ENCODE measurements at places on chromosomes 7 and 10.

GRCh38 chr10:79376751-79377556 lies 29.7 kb downstream of the PPIF start:
- DNase-seq, result peak; percentile 30

- no peak for DNase-seq
These were observed 172.8 kb upstream of the AKR1E2 start for GRCh38 chr10:4653160-4653559.

- DNase-seq, result no peak
These were observed 204.4 kb upstream of the TMEM72 start for GRCh38 chr10:44706745-44707144.

GRCh38 chr10:4129866-4130477 lies 345.0 kb upstream of the KLF6 start:
- no peak for DNase-seq

- no peak for DNase-seq
These were observed 53.3 kb downstream of the NT5C2 start for GRCh38 chr10:103139803-103140202.

GRCh38 chr10:85575441-85575840 lies 791.2 kb downstream of the GRID1 start:
- no peak for DNase-seq

DNA sequence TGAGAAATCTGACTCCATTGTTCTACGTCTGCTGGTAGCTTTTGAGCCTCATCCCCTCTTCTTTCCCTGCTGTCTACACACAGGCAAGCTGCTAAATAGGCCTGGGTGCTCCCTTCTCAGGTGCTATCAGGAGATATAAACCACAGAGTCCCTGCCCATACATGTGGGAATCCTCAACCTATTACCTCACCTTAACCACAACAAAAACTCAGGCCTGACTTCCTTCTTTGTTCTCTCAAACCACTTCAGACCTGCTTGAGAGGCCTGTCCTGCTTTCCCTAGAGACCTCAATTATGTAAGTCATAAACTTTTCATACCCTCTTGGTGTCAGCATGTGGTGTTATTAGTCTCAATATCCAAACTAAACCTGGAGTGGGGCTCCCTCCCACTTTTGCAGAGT lies 75.0 kb upstream of the MAGI2 start:
- DNase-seq, result no peak

DNA sequence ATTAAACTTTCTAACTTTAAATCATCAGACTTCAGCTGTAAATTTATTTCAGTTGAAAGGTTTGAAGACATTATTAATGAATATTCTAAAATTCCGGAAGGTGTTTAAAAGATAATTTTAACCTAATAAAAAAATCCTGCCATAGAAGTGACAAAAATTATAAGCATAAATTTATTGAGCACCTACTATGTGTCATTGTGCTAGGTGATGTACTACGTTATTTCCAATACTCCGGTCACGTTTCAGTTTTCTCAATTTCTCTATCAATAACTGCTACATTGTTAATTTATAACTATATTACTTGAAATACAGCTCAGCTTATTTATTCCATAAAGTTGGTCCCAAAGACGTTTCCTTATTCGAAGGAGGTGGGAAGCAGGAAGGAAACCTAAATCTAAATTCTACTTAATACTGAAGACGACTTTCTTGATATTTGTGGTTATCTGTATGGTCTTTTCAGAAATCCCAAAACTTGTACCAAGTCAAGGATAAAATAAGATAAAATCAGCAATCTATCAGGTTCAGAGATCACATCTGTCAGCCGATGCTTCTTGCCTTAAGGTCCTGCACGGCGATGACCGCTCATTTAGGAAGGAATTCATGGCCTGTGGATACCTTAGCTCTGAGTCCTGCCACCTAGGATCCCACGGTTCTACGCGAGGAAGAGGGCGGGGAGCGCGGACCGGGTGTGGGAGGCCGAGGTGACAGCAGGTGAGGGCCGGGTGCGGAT lies 1.2 kb upstream of the ZEB1 start:
- DNase-seq, result no peak

GRCh38 chr10:69411476-69411875 lies 5.2 kb downstream of the TACR2 start:
- no peak for DNase-seq

DNA sequence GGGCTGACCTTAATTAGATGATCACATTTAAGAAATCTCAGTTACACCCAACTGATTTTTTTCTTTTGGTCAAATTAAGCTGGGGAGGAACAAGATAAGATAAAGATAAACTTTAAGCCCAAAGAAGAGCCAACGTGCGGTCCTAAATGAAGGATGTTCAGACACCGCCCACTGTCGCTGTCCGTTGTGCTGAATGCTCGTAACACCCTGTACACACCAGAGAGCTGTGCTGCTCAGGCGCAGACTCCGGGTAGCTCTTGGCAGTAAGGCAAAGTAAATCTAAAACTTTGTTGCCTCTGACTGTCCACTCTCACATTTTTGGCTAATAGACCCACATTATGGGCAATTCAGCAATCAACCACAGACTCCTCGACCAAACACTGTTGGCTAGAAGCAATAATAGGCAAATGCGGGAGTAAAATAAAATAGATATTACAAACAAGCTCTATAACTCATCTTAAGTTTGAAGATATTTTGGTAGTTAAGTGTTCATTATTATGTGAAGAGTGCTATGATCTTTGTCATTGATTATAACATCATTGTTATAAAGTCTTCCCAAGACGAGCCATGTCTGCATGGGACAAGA lies 57.1 kb downstream of the PLPP4 start:
- DNase-seq, result no peak

DNA sequence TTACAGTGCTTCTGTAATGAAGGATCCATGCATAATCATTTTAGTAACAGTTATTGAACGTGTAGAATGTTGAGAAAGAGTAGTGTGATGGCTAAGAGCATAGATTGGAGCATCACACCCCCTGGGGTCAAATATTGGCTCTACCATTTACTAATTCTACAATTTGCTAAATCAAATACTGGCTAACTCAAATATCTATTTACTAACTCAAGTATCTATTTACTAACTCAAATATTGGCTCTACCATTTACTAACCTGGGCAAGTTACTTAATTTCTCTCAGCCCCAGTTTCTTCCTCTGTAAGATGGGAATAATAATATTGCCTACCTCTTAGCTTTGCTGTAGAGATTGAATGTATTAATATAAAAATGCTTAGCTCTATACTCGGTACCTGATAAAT lies 64.0 kb downstream of the CDK14 start:
- no peak for DNase-seq

DNA sequence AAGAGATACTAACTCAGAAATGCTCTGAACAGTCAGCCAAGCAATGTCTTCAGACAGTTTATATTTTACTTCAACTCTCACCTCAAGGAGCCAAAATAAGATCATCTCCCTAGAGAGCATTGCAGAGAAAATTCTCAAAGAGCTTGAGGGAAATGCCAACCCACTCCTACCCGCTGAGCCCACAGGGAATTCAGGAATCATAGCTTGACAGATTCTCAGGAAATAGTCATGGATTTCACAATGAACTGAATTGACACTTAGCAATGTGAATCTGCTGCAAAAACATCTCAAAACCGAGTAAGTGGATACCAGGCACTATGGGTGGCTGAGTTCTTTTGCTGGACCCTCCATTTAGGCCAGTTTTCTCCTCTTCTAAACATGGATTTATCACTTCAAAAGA lies 9.8 kb upstream of the PLAC9 start:
- no peak for DNase-seq

- DNase-seq, result no peak
These were observed 57.3 kb upstream of the GSAP start for GRCh38 chr7:77473229-77474005.

GRCh38 chr10:32471232-32471631 lies 25.3 kb downstream of the CCDC7 start:
- DNase-seq, result no peak

DNA sequence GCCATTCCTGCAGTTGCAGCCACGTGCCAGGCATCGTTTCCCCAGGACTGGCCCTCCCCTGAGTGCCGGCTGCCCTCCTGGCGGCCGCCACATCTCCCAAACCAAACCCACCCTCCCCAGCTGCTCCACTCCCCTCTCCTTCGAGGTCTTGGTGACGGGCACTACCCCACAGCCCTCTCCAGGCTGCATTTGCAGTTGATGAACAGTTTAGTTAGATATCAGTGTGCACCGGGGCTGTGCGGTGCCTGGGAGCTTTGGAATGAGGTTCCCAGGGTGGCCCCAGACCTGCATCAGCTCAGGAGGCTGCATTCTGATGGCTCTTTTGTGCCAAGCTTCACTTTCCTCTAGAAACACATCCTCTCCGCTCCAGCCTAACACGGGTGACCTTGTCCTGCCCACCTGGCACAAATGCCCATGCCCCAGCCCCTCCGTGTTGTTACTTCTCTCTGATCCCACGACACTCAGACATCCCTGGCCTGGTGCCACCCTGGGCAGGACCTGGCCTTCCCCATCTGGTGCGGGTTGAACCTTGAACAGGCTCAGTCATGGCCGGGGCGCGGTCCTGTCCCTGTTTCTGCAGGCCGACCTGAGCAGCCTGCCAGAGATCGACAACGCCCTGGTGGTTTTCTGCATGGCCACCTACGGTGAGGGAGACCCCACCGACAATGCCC lies 14.5 kb downstream of the TMEM120A start:
- no peak for DNase-seq

GRCh38 chr7:30181736-30182522 lies 47.1 kb downstream of the MTURN start:
- DNase-seq, result no peak

DNA sequence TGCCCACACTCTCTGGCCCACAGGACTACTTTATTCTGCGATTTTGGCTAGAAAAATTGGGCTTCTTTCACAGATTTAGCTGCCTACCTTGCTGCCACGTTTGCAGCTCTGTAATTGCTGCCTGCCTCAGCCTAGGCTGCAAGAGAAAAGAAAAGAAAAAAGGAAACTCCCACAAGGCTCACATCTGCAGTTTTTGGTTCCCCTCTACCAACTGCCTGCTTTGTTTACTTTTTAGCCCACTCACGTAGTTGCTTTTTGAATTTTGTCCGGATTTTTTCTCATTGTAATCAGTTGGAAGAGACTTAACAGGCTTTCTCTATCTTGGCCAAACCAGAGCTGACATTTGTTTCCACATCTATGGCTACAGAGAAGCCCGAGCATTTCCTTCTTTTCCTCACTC lies 24.3 kb downstream of the SUN3 start:
- DNase-seq, result no peak

GRCh38 chr7:66503036-66503370 lies 125.7 kb upstream of the KCTD7 start:
- DNase-seq, result no peak

DNA sequence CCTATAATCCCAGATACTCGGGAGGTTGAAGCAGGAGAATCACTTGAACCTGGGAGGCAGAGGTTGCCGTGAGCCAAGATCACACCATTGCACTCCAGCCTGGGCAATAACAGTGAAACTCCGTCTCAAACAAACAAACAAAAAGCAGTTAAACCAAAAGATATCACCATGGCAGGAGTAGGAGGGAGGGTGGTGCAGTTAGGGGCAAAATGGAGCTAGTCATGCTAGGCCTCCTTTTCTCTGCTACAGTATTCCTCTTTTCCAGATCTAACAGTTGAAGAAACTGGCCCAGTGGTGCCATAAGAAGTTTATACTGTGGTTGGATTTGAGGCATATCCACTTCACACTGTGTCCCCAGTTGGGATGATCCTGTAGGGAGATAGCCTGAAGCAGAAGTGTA lies 261.6 kb downstream of the SKIDA1 start:
- no peak for DNase-seq

DNA sequence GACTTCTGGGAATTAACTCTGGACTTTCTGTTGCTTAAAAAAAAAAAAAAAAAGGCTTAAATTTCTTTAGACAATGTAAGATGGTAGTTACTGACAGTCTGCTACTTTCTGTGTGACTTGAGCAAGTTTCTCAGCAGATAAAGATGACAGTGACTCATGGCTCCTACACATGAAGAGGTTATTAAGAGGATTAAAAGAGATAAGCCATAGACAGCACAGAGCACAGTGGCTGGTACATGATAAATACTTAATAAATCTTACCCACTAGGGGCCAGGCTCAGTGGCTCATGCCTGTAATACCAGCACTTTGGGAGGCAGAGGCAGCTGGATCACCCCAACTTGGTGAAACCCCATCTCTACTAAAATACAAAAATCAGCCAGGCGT lies 174.8 kb downstream of the JAZF1 start:
- no peak for DNase-seq

DNA sequence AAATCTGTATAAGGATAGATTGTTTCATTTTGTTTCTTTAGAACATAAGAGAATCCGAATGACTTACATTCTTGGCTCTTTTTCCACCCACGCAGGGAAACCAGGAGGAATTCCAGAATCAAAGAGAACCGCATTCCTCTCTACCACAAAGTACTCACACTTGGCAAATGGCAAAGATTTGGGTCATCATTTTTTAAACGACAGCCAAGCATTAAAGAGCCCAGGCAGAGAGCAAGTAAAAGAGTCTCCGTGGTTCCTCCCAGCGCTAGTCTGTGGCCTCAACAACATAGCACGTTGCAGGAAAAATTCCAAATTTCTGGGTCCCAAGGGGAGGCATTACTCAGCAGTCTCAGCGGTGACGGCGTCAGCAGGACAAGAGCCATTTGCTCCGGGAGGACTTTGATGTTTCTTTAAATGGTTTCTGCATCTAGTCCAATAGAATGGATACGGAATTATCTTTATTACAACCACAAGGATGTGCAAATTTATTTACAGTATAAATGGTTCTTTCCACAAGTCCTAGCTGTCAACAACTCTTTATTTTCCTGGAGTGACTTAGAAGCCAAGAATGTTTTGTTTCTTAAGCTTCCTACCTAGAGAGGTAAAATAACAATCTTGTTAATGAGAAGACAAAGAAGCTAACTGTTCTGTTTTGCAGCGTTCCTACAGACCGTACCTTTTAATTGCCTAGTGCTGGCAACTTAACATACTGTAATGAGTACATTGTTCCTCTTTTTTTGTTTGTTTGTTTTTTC lies 232.5 kb downstream of the SKIDA1 start:
- DNase-seq, result no peak

DNA sequence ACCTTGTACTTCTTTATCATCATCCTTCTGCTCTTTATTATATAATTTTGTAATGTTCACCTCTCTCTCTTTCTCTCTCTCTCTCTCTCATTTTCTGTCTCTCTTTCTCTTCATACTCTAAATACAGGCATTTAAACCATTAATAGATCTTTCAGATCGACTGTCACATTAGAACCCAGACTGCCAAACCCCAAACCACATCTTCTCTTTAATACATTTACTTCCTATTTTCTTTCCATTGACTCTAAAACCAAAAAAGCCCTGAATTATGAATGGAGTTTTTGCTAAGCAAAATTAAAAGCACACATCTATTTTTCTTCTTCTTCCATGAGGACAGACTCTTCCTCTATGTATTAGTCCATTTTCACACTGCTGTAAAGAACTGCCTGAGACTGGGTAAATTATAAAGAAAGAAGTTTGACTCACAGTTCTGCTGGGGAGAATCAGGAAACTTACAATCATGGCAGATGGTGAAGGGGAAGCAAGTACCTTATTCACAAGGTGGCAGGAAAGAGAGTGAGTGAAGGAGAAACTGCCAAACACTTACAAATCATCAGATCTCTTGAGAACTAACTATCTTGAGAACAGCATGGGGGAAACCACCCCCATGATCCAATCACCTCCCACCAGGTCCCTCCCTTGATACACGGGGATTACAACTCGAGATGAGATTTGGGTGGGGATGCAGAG lies 272.7 kb upstream of the MGMT start:
- no peak for DNase-seq

Data from activated naive CD4-positive, alpha-beta T cell treated with anti-CD3 and anti-CD28 coated beads, Interleukin-2, amount 50 U/mL, for 72 hours (primary cell).